CD4-positive, alpha-beta T cell (primary cell): ENCODE measurements at places on chromosomes 2 and 18.

GRCh38 chr2:160445673-160446072, 47.9 kb downstream of the RBMS1 start:
- DNase-seq = no peak

GRCh38 chr2:234495251-234496054, 1.4 kb downstream of the ARL4C start:
- DNase-seq = no peak

DNA sequence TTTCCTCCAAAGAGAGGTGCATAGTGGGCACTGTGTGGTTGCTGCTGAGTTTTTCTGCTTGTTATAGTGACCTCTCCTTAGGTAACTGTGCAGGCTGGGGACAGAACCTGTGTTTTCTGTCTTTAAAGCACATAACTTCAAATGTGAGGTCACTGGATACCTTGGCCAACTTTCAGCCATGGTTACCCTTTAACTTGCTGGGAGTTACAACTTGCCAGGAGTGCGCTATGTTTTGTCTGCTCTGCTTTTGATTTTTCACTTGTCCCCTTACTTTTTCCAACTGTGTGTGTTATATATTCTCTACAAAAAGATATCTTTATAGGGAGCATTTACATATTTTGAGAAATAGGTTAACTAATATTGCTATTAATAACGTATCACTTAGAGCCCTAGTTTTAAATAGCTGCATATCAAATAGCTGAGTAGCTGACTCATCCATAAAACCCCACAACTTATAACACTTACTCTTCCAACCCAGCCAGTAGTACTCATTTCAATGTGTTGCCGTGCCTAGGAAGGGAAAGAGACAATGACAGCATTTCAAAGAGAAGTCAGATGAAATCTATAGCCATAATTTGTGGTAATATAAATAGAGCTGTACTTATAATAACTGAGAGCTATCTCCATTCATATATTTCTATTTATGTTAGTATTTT, 51.6 kb downstream of the DPP4 start:
- DNase-seq = no peak

- DNase-seq = no peak
Measured at GRCh38 chr2:3751806-3752205, 48.4 kb downstream of the DCDC2C start.

GRCh38 chr2:75055820-75056675, 97.6 kb downstream of the POLE4 start:
- DNase-seq = no peak

DNA sequence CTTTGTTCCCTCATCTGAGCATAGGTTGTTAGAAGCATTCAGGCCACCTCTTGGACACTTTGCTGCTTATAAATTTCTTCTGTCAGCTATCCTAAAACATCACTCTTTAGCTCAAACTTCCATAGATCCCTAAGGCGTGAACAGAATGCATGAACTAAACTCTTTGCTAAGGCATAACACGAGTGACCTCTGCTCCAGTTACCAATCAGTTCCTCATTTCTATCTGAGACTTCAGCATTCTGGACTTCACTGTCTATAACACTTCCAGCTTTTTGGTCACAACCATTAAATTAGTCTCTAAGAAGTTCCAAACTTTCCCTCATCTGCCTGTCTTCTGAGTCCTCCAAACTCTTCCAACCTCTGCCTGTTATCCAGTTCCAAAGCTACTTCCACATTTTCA, 8.3 kb upstream of the VWA3B start:
- no peak for DNase-seq

- no peak for DNase-seq
Measured at GRCh38 chr2:134623796-134624195, 95.0 kb downstream of the TMEM163 start.

DNA sequence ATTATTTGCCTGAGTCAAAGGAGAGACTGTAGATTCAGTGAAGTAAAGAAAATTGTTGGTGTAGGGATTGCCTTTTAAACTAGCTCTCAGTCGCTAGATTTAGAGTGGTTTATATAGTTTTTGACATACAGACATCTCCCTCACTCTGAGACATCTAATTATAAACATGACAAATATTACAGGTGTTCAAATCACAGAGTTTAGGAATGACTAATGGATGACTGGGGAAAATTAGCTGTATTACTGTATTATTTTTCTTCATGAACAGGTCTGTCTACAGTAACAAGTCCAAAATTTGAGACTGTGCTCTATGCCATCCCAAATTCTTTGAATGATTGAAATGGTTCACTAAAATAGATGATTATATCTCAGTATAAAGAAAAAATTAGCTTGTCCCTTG, 40.0 kb downstream of the MAP2 start:
- no peak for DNase-seq

GRCh38 chr2:197591339-197592072, 75.6 kb downstream of the MOB4 start:
- DNase-seq = no peak

DNA sequence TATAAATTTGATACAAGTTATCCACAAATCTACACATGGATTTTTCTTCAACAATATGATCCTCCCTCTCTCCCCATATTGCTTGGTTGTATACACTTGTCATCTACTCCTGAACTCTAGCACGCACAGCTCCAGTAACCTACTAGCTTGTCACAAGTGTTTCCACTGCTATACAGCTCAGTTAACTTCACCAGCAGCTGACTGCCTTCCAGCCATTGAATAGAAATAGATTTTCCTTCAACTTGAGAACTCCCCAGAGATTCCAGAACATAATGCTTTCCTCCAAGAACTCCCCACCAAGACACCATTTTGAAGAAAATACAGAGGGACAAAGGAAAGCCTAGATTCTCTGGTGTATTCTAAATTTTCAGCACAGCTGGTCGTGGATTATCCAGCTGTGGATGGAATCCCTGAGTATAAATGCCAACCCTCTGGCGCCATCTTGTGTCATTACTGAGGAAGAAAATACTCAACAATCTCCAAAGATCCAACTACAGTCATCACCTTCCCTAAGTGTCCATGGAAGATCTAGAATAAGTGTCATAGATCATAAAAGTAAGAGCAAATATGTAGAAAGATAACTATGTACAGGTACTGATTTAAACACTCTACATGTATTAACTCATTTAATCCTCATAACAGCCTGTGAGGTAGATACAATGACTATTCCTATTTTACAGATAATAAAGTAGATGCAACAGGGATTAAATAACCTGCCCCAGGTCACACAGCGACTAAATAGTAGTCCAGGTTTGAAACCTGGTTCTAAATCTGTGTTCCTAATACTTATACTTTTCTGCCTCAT, 156.7 kb downstream of the ARHGAP28 start:
- no peak for DNase-seq
